ENCODE measurements at places on chromosomes 11 and 22.
A peak's percentile ranks its signal among the peaks of the same experiment; 100 is the strongest.

- DNase-seq, result no peak
These were observed 8.4 kb downstream of the FAM83F start for GRCh38 chr22:40002935-40003715.

- DNase-seq, result no peak
These were observed 89.8 kb downstream of the RTL6 start for GRCh38 chr22:44407987-44408828.

- DNase-seq, result no peak
These were observed 148.7 kb upstream of the PGR start for GRCh38 chr11:101278286-101278685.

DNA sequence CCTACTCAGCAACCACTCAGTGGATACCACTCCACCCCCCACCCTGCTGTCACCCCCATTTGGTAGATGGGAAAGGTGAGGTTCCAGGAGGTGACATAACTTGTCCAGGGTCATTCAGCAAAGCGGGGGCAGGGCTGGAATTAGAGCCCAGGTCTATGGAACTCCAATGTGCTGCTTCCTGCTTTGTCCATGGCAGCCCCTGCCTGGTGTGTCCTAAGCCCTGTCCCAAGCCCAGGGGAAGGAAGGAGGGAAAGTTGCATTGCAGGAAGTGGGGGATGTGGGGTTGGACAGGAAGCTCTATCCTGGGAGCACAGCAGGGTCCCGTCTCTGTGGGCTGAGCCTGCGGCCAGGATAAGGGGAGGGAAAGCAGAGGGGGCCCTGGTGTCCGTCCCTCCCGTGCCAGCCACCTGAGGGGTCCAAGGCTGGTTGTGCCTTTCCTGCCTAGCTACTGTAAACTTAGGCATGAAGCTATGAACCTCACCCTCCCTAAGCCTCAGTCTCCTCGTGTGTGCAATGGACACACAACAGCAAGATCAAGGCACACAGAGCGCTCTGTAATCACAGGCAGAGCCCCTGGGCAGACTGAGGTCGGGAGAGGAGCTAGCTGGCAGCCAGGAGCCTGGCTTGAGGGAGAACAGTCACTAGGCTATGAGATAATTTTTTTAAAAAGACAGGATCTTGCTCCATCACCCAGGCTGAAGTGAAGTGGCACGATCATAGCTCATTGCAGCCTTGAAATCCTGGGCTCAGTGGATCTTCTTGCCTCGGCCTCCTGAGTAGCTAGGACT is 12.9 kb downstream of the GAL3ST1 start:
- no peak for DNase-seq

- DNase-seq, result peak; percentile 84
These were observed 11.7 kb upstream of the SORL1-AS1 start for GRCh38 chr11:121464352-121464946.

DNA sequence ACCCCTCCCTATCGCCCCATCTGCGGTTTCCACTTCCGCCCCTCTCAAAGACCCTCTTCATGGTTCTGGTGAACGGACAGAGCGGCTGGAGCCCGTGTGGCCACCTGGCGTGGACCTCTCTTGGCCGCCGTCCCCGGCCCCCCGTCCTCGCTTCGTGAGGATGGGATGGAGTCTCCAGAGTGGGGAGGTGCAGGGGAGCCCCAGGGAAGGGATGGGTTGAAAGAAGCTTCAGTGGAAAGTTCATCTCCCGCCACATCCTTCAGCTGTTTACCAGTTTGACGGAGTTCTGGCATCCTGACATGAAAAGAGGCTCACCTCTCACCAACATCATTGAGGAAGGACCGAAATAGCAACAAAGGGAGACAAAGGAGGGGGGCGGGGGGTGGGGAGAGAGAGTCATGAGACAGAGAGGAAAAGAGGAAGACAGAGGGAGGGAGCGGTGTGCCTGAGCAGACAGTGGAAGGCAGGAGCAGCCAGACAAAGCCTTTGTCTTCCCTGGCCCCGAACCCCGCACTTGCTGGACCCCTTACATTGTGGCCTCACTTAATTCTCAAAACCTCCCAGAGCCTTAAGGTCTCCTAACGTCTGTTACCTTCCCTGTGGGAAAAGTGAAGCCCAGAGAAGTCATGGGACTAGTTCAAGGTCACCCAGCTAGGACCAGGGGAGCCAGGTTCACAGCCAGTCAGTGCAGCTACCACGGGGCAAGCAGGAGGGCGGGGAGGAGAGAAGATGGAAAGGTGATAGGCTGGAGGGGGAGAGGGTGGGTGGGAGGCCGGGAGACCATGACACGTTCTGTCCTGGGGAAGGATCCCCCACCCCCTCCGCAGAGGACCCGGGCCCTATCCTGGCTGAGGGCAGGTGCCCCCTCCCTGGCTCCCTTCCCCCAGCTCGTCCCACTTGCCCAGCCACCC is 54.9 kb downstream of the CD6 start:
- no peak for DNase-seq

- DNase-seq, result no peak
These were observed 120.6 kb downstream of the MICAL3 start for GRCh38 chr22:17903564-17904295.

DNA sequence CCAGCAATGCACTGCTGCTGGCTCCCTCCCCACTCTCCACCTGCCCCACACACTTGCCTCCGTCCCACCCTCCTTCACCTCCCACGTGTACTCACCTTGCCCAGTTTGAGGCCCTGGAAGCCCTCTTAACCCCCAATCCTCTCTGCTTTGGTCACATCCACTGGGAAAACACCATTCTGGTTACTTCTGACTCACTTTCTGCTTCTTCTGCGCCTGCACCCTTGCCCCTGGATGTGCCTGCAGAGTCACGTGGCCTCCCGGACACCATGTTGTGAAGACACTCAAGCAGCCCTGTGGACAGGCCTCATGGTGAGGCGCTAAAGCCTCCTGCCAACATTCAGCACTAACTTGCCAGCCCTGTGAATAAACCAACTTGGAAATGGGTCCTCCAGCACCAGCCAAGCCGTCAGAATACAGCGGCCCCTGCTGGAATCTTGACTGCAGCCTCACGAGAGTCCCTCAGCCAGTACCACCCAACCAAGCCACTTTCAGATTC is 2.6 kb upstream of the NAALADL1 start:
- DNase-seq, result no peak

DNA sequence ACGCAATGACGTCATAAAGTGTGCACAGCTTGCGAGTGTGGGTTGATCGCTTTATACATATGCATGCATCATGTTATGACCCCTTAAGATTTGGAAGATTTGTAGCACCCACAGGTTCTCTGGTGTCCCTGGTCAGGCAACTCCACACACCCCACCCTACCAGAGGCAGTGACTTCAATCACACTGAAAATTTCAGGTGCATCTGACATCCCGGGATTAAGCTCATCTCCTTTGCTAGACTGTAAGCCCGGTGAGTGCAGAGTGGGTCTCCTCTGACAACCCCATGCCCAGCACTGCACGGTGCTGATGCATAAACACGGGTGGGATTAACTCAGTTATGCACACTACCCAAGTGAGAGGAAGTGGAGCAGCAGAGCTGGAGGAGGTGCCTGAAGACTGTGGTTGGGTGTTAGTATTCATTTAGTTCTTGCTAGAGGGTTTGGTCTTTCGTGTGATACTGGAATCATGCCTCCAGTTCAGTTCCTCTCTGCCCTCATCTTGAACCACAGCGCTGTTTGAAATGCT is 6.5 kb downstream of the ARSA start:
- DNase-seq, result no peak

DNA sequence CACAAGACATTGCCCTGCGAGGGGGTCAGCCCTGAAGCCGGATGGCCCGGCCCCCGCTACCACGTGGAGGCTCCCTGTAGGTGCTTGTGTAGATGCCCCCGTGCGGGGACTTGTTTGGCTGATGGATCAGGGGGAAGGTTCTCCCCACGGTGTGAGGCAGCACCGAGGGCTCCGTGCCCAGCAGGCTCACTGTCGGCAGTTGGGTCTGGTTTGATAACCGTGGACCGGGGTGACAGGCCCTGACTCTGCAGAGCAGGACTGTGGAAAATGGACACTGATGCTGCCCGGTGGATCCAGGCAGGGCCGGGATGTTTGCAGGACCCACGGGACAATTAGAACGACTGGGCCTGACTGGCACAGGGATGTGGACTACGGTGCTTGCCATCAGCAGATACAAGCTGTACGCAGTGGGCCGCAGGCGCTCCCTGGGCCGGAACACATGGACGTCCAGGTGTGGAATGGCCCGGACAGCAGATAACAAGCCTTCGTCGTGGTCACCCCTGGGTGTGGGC is 19.0 kb downstream of the KCNQ1 start:
- no peak for DNase-seq

DNA sequence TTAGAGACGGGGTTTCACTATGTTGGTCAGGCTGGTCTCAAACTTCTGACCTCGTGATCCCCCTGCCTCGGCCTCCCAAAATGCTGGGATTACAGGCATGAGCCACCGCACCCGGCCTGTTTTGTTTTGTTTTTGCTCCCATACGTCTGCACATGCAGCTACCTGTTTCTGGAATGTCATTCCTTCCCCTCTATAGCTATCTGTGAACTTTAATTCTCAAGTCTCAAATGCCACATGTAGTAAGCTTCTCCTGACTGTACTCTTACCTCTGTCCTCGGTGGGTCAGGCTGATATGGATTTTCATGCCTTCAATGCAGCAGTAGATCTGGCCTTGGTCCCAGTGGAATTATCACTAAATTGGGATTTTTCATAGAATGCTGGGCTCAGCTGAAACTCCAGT is 12.4 kb upstream of the SWAP70 start:
- DNase-seq, result no peak

DNA sequence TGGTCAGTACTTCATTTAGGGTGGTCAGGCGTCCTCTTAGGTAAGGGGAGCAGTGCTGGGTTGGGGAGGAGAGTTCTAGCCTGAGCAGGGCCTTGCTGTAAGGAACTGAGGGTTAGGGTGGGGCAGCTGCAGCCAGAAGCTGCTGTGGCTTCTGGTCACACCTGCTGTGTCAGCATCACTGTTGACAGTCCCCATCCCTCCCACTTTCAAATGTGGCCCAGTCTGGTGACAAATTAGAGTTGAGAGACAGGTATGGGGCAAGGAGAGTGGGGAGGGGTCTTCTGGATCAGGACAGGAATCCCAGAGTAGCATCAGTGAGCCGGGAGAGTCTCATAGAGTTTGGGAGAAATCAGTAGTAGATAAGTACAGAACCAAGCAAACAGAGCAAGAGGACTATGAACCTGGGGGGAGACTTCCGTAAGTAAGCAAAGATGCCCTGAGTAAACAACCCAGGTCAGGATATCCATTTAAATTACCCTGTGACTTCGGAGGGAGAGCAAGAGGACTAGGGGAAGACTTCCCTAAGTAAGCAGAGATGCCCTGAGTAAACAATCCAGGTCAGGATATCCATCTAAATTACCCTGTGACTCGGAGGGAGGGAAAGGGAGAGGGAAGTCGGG is 53.7 kb downstream of the PPP6R2 start:
- no peak for DNase-seq

DNA sequence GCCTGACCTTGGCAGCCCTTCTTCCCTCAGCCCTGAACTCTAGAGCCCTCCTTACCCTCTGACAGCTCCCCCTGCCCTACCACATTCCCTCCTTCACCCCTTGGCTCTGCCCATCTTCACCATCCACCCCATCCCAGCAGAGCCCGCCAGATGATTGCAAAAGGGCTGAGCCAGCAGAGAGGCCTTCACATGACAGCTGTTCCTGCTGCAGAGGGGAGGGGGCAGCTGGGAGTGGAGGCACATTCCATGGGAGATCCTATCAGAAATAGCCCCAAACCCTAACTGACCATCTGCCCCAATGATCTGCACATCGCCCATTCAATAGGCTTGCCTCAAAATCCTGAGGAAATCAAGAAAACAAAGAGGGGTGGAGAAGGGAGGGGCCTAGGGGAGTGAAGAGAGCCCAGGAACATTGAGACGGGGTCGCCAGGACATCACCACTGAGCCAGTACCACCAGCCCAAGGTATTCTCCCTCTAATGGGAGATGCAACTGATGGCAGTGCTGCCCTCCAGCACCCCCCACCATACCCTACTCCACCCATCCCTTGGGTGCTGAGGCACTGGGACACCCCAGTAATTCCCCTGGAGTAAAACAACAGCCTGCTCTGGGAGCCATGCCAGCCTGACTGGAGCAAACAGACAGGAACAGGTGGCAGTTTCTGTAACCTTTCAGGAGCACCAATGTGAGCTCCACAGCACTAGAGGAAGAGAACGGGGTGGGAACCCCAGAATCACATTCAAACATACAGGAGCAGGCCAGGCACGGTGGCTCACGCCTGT is 8.0 kb upstream of the AHNAK start:
- DNase-seq, result no peak

GRCh38 chr11:130096823-130097222 is 27.1 kb downstream of the APLP2 start:
- DNase-seq, result no peak

- DNase-seq, result no peak
These were observed 38.5 kb upstream of the LARGE1 start for GRCh38 chr22:33958741-33959140.

GRCh38 chr11:120335908-120336640 is at the start of gene ARHGEF12:
Gene ARHGEF12 (plus strand): TSS chr11:120336413. CDS start chr11:120337244, 831 bp downstream.
- DNase-seq, result peak; percentile 93

GRCh38 chr11:122197066-122197987 is 81.3 kb upstream of the BLID start:
- DNase-seq, result peak; percentile 95

DNA sequence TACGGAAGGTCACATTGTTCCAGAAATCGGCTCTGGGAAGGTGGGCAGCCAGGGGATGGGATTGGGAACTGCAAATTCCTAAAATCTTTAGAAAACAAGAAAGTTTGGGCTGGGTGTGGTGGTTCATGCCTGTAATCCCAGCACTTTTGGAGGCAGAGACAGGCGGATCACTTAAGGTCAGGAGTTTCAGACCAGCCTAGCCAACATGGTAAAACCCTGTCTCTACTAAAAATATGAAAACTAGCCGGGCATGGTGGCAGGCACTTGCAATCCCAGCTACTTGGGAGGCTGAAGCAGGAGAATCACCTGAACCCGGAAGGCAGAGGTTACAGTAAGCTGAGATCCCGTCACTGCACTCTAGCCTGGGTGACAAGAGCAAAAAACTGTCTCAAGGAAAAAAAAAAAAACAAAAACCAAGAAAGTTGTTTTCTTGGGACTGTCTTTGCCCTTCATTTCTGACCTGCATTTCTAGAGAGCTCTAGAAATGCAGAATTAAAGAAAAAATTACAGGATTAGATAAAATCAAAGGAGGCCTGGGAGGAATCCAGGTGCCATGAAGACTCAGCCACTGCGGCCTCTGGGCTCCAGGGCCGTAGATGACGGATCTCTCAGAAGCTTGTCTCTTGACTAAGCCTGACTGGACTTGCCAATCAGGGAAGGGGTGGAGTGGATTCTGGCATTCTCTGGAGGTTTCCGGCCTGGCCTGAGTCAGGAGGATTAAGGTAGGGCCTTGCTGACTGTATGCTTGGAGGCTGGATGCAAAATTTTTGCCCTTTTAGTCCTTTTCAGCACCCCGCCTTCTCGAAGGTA is 5.3 kb upstream of the MALAT1 start:
- DNase-seq, result peak; percentile 88

- peak; percentile 46 for DNase-seq
These were observed 7.1 kb upstream of the MUC15 start for GRCh38 chr11:26578998-26579661.

DNA sequence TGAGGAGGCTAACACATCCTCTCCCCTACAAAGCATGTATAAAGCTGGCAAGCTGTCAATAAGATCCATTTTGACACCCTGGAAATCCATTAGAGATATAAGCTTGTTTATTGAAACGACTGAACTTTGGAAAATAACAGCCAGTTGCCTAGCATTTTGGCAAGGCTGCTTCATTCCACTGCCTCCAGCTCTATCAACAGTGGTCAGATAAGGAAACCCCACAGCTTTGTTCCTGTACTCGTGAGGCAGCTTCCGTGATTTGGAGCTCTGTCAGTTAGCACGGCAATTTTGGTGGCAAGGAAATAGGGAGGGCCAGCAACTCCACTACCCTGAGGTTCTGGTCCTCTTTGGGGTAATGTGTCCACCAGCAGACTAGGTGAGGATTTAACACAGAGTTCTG is 2.0 kb upstream of the OR51S1 start:
- DNase-seq, result no peak

- DNase-seq, result no peak
These were observed 4.5 kb upstream of the MYRF start for GRCh38 chr11:61747967-61748285.
